Astrocyte of the cerebellum (primary cell): ENCODE measurements at places on chromosomes 13 and 19.

GRCh38 chr13:99040536-99041131 is 62.8 kb upstream of the DOCK9 start:
- no peak for DNase-seq

DNA sequence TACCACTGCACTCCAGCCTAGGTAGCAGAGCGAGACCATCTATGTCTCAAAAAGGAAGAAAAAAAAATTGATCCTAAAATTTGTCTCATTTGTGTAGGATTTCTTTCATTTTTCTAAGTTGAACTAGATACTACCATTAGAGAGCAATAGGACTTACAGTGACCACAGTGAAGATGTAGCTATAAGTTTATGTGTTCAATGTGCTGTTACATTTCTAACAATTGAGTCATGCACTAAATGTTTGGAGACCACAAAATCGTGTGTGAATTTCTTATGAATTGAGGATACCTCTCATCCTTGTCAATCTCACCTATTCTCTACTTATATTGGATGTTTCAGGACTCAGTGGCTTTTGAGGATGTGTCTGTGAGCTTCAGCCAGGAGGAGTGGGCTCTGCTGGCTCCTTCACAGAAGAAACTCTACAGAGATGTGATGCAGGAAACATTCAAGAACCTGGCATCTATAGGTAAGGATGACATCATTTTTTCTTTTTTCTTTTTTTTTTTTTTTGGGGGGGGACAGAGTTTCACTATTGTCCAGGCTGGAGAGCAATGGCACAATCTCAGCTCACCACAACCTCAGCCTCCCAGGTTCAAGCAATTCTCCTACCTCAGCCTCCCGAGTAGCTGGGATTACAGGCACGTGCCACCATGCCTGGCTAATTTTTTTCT is 12.8 kb downstream of the ZNF791 start:
- DNase-seq: no peak

DNA sequence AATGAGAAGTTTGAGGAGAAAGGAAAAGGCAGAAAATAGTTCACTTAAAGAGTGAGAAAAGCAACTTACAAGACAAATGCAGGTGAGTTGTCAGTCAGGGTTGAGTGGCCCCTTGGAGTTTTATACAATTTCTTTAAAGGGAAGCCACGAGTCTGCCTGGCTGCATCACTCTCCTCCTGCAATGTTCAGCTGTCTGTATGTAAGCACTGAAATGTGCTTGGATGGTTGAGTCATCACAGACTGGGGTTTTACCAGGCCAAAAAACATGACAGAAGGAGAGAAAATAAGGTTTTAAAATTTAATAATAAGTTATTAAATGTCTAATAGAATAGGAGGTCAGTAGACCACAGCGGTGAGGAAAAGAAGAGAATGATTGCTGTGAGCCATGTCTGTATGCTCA is 51.0 kb upstream of the FGF14 start:
- DNase-seq: no peak

GRCh38 chr19:4555657-4556561 is 3.6 kb downstream of the SEMA6B start:
- DNase-seq: no peak

- DNase-seq: no peak
Observed at GRCh38 chr19:48683349-48683748, 10.5 kb upstream of the NTN5 start.

DNA sequence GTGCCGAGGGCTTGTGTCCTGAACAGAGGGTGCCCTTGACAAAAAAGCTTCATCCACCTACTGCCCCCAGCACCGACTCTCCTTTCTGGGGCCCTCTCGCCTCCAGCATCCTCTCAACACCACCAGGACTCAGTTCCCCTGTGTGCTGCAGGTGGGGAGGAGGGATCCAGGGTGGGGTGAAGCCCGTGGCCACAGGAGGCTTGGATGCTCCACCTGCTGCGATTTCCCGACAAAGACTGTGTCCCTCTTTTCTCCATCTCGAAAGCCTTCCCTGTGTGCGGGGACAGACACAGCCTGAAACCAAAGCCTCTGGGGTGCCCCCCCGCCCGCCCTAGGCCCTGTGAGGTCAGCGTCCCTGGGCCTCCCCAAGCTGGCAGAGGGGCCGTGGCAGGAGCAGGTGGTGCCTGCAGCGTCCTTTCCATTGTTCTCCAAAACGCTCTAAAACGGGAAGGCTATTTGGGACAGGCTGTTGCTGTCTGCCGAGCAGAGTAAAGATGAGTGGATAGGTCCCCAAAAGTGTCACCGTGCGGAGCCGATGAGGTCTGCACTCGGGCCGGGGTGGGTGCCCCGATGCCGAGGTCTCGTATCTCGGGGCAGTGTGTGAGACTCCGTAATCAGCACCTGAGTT is 185.7 kb downstream of the PTPRS start:
- DNase-seq: no peak
